ENCODE measurements at places on chromosomes 1 and 21. TPM values are rescaled to one million over a fixed set of nuclear protein-coding genes. Genes with fewer than 3 reads are reported as not detected.
A peak's percentile ranks its signal among the peaks of the same experiment; 100 is the strongest.

ANXA9 gene
- not detected for total RNA-seq

OXCT2 gene
- total RNA-seq, result 0.89 TPM

LRRC71 gene
- total RNA-seq, result not detected

C1QA gene
- not detected for total RNA-seq

KLHDC9 gene
- total RNA-seq, result 5.6 TPM

LCE3B gene
- not detected for total RNA-seq

CD5L gene
- not detected for total RNA-seq

BOLA1 gene
- total RNA-seq, result 16.4 TPM

LINGO4 gene
- total RNA-seq, result not detected

TSPEAR gene
- total RNA-seq, result not detected

NMNAT1 gene
- 12.5 TPM for total RNA-seq

KLHDC7A gene
- not detected for total RNA-seq

GPR161 gene
- 9.0 TPM for total RNA-seq

DNA sequence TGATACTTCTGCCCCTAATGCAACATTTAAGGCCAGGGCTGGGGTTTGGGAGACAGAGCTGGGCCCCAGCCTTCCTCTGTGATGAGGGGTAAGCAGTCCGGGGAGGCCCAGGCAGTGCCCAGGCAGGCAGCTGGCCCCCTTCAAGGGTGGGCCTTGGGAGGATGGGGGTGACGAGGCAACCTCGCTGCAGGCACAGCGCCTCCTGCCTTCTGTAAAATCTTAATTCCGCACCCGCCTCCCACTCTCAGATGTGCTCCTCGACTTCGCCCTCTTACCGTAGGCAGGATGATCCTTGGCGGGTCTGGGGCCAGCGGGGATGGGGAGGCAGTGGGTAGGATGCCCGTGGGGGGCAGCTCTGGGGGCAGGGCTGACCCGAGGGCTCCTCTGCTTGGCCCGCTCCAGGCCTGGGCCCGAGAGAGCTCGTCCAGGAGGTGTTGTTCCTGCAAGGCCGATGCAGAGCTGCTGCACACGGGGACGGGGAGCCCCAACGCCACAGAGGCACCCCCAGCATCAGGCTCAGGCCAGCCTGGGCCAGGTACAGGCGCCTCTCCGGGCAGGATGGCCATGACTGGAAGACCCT, 9.1 kb downstream of the C21orf58 start:
- DNase-seq, result no peak

GRCh38 chr1:94239051-94239450, 1.7 kb upstream of the ARHGAP29 start:
- DNase-seq, result no peak

DNA sequence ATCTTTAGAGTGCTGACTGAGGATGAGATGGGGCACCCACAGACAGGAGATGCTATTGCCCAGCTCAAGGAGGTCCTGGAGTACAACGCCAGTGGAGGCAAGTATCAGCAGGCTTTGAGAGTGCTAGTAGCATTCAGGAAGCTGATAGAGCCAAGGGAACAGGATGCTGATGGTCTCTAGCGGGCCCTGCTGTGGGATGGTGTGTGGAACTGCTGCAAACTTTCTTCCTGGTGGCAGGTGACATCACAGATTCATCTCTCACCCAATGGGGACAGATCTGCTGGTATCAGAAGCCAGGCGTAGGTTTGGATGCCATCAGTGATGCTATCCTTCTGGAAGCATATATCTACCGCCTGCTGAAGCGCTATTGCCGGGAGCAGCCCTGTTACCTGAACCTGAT, 609.8 kb upstream of the NCAM2 start:
- DNase-seq, result no peak

- peak; percentile 23 for DNase-seq
Observed at GRCh38 chr1:113872219-113872935, 865 bp upstream of the PTPN22 start.

DNA sequence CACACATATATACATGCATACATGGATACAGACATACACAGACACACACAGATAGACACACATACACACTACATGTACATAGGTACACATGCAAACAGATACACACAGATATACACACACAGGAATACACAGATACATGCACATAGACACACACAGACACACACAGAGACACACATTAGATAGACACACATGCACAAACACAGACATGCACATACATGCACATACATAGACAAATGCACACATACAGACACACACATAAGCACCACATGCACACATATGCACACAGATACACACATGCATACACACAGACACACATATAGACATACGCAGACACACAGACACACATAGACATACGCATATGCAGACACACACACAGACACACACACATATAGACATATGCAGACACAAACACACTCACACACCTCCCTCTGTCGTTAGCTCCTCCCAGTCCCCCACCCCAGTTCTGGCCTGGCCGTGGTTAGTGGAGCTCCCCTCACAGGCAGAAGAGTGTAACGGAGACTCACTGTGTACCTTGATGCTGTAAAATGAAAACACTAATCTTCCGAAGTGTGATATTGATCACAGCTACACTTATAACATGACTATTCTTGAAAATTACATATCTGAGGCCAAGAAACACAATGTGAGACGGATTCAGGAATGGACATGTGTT, 7.6 kb downstream of the UBASH3A start:
- no peak for DNase-seq

- DNase-seq, result peak; percentile 71
Observed at GRCh38 chr1:202959276-202959620, 1.1 kb upstream of the ADIPOR1 start.

DNA sequence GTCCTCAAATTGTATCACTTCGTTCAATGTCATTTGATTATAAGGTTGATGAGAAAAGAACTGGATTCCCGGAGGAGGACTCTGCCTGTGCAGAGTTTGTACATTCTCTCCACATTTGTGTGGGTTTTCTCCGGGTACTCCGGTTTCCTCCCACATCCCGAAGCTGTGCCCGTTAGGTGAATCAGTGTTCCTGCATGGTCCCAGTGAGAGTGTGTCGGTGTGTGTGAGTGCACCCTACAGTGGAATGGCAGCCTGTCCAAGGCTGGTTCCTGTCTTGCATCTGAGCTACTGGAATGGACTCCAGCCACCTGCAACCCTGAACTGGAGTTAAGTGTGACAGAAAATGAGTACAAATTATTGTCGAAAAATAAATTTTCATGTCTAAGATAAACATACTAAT, 92.2 kb upstream of the KCTD3 start:
- peak; percentile 4 for DNase-seq

GRCh38 chr1:63892632-63893395, 119.0 kb downstream of the ROR1 start:
- peak; percentile 88 for DNase-seq

DNA sequence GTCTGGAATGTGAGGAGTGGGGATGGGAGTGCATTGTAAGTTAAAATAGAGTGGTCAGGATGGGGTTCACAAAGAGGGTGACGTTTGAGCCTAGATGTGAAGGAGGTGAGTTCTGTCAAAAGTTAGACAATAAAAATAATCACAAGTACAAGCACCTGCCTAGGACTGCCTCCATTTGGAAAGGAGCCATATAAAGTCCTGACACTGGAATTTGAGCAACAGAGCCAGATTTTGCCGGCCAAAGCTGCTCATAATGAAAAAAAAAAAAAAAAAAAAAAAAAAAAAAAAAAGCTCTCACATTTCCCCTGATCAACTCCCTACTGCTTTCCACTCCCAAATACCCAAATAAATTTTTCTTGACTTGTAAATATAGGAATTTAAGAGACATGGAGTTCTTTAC, 4.1 kb downstream of the PALMD start:
- no peak for DNase-seq

DNA sequence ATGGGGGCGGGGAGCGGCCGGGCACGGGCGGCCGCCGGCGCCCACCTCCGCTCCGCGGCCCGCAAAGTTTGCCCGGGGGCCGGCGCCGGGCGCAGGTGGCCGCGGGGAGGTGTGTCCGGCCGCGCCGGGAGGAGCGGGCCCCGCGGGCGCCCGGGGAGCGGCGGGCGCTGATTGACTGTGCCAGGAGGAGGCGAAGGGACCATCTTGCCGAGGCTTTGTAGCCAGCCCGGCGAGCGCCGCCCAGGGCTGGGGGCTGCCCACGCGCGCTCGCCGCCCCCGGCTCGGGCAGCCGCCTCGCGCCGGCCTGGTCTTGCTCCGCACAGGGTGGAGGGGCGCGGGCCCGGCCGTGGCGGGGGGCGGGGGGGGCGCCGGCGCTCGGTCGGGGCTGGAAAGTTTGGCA, 432 bp downstream of the EPHB2 start:
- DNase-seq, result peak; percentile 44

DNA sequence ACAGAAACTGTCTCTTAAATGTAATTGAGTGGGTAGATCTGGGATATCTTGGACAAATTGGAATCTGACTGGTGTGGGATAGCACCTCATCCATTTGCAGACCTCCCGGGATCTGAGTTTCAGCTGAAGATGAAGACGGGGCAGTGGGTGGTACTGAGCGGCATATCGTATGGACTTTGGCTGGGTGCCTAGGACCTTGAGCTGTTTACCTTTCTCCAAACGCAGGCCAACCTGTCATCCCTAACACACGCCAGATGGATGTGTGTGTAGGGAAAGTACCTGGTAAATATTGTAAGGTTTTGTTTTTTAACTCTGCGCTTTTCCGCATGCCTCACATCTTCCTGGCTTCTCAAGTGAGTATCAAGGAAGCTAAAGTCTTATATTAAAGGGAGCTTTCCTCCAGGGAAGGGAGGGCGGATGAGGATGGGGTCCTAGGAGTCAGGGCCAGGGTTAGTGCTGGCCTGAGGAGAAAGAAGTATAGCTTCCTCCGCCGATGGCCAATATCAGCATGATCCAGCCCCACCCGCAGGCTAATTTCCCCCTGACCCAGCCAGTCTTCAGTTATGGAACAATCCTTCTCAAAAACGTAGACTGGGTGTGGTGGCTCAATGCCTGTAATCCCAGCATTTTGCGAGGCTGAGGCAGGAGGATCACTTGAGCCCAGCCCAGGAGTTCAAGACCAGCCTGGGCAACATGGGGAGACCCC, 26.2 kb downstream of the ATP8B2 start:
- DNase-seq, result no peak

GRCh38 chr1:236850077-236850979, 55.2 kb downstream of the MTR start:
- DNase-seq, result no peak

DNA sequence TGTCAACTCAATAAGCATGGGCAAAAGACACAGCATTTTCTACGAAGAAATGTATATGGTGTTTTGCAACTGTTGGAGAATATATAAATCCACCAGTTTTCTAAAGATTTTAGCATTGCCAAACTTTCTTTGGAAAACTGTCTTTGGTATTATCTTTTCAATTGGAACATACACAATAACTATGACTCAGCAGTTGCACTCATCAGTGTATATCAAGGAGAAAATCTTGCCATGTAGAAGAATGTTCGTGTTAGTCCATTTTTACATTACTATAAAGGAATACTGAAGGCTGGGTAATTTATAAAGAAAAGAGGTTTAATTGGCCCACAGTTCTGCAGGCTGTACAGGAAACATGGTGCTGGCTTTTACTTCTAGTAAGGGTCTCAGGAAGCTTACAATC, 41.1 kb downstream of the PRKAA2 start:
- peak; percentile 48 for DNase-seq

DNA sequence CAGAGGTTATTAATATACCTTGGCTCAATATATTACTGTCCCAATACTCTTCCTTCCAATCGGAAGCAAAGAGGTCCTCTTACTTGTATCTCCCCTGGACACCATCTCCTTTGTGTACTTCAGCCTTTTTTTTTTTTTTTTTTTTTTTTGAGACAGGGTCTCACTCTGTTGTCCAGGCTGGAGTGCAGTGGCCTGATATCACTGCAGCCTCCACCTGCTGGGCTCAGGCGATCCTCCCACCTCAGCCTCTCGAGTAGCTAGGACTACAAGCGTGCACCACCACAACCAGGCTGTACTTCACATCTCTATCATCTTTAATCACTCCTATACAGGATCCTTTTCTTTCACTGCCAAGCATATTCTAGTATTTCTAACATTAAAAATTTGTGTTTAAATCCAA, 2.8 kb upstream of the DARS2 start:
- DNase-seq, result no peak

GRCh38 chr1:116096013-116096618, 15.1 kb upstream of the MAB21L3 start:
- no peak for DNase-seq

GRCh38 chr1:194071205-194071604, 884.8 kb upstream of the B3GALT2 start:
- DNase-seq, result no peak

- DNase-seq, result no peak
Observed at GRCh38 chr1:216723274-216723780, at the start of gene ESRRG. Gene ESRRG (minus strand): TSS chr1:216723429. CDS start chr1:216723299, 130 bp downstream.

- DNase-seq, result no peak
Observed at GRCh38 chr1:176717066-176717750, 254.2 kb downstream of the PAPPA2 start.

- no peak for DNase-seq
Observed at GRCh38 chr1:58249388-58249736, 297.2 kb downstream of the OMA1 start.

DNA sequence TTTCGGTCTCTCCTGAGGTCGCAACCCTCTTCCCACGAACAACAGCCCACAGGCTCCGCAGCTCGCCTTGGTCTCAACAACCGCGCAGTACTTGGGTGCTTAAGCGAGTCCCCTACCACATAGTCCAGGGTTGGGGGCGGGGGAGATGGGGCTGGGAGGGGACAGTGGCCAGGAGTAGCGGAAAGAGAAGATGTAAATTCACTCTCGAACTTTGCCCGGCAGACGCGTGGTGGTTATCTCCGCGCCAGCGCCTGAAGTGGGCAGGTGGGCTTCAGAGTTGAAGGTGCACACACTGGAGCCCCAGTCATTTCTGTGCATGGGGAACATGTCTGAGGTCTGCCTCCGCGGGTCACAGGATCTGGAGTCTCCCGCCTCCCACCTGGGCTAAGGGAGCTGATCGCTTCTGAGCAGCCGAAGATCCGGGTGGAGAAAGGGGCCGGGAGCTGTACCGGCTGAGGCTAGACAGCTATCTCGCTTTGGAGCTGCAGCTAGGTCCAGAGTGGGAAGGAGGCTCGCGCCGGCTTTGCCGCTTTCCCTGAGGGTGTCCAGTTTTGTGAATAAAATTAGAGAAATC, 4.3 kb upstream of the FOXD2 start:
- no peak for DNase-seq

GRCh38 chr1:20321573-20321972, 30.9 kb downstream of the VWA5B1 start:
- DNase-seq, result peak; percentile 5

DNA sequence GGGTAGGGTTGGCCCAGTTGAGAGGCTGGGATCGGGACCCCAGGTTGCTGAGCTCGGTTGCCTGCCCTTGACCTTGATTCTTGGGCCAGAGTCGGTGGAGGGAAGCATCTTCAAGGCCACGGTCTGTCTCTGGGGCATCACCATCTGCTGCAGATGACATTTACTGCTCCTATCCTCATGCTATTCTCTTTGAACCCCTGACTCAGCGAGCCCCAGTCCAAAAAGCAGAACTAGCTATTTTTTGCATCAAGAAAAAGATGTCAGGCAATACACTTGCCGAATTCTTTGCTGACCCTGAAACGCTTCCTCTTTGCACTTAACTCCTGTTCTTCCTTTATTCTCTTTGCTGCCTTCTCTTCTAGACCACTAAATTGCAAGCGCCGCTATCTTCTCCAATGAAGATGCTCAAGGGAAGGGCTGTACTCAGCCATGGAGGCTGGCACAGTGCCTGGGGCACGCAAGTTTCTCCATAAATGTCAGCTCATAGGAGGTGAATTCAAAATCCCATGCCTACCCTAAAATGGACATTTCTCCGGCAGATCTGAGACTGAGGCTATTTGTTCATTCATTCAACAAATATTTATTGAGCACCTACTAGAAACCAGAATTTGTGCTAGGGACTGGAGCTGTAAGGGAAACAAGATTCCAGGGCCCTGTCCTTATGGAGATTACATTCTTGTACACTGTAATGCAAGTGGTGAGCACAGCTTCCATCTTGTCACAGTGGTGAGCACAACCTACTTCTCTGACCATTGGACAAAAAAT, 20.5 kb upstream of the CAPZB start:
- DNase-seq, result no peak

Measured in GM23248 (cell line).